ENCODE measurements at places on chromosomes 6 and 20.

- DNase-seq, result no peak
Measured at GRCh38 chr6:112031960-112032359, 21.9 kb upstream of the CCN6 start.

GRCh38 chr20:35849706-35850105 lies 77.9 kb downstream of the PHF20 start:
- DNase-seq, result no peak

DNA sequence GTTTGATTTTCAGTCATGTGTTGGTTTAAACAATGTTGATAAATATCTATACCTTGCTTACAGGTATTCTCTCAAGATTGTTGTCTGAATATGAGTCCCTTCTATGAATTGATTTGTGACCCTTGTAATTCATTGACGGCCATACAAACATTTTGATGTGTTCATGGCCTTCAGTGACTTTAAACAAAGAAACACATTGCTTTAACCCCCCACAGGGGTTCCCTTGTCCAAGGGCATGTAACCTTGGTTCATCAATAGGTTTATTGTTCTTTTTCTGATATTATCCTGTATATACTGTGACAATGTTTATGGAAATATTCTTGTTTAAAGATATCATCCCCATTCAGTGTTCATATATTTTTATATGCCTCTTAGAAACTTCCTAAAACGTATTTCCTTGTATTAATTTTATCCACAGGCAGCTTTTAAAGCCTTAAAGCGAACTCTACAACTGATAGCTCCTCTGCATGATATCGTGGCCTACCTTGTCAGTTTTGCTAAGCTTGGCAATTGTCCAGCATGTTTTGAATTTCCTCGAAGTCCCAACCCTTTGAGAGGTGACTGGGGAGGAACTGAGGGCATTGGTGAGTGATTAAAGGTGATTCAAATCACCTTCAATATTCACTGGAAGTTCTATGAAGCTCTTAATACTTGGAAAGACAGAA lies 87.0 kb downstream of the CD164 start:
- DNase-seq, result no peak

DNA sequence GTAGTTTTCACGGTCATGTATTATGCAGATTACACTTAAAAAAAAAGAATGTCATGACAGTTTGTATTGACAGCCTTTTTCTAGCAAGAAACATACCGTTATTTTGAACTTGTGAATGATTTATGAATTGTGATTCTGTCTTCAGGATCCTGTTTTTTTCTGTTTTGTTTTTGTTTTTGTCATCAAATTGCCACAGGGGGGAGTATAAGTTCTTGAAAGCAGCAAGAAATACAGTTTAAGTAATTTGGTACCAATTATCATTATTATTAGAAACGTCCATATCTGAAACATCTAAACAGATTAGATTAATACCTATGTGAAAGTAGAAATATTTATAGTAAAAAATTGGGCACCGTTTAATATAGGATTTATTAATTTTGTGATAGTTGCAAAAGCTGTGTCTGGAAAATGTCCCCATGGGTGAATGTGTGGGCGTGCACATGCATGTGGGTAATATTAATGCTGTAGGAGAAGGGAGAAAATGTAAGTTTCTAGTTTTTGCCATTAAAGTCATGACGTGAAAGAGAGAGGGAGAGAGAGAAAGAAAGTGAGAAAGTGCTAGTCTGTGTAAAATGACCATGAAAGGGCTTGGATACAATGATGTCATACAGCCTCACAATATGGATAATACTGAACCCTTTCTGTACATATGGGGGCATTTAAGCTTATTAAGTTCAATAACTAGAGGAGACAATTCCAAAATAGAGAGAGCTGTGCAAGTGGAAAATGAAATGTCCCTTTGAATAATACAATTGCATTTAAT lies 9.4 kb upstream of the CCN2 start:
- no peak for DNase-seq

GRCh38 chr20:42095221-42095620 lies 477.0 kb upstream of the CHD6 start:
- no peak for DNase-seq

DNA sequence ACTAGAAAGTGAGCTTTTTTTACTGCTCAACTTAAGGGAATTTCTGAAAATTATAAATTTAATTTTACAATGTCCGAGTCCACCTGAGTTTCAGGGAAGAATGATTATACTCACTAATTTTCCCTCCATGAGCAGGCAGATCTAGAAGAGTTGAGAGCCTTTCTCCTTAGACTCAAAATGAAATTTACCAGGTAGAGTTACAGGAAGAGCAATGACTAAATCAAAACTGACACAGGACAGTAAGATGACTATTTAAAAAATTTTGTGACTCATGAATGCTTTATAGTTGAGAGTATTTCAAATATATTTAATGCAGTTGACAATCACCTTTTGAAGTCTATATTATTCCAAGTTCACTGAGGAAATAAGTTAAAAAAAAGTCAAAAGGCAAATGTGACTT lies 198.1 kb upstream of the NRSN1 start:
- DNase-seq, result no peak

DNA sequence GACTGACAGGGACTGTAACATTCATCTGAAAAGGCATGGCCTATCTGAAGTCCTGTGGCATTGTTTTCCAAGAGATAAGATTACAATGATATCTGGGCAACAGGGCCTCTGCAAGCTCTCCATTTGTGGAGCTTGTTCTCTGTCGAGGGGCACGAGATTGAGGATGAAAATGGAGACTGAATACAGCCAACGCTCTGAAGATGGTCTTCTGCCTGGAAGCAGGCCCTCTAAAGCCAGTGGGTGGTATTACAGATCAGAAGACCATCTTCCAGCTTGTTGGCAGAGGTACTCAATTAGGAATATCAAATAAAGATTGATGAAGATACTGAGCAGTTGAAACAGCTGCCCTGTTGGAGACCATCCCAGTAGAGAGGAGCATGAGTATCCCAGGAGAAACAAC lies 288.2 kb downstream of the CENPW start:
- DNase-seq, result no peak

DNA sequence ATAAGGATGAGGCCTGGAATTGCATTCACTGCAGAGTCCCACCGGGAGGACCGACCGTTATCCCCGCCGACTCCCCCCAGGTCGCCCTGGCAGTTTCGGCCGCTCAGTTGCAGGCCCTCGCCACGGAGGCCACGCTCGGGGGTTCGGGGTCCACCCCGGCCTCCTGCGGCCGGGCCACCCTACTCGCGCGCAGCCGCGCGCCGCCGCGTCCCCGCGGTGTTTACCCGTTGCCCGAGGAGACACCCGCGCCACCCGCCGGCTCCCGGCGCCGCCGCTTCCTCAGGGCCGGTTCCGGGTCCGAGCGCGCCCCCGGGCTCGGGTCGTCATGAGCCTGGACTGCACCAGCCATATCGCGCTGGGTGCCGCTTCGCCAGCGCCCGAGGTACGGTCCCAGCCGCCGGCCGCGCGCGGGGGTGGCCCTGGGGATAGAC lies at the start of gene CCDC170:
Gene CCDC170, plus strand, starts transcription at position 214 of the 431 bp plus-strand sequence. Its CDS starts 112 bp downstream, at position 326.
- DNase-seq, result no peak

GRCh38 chr6:39654121-39654520 lies 71.1 kb downstream of the KIF6 start:
- no peak for DNase-seq

DNA sequence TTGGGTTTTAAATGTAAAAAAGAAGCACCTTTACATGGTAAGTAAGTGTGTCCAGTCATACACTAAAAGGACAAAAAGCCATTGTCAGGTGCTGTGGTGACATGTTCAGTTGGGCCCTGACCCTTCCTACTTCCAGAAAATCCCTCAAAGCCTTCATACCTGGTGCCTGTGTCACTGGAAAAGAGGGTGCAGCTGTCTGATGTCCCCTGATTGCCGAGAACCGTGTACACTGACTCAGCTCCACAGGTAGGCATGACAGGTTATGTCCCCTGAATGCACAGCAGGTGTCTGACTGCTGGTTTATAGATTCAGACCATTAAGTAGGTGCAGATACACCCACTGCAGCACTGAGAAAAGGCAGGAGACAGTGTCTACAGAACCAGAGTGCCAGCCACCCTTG lies 99.1 kb downstream of the FOXC1 start:
- no peak for DNase-seq

DNA sequence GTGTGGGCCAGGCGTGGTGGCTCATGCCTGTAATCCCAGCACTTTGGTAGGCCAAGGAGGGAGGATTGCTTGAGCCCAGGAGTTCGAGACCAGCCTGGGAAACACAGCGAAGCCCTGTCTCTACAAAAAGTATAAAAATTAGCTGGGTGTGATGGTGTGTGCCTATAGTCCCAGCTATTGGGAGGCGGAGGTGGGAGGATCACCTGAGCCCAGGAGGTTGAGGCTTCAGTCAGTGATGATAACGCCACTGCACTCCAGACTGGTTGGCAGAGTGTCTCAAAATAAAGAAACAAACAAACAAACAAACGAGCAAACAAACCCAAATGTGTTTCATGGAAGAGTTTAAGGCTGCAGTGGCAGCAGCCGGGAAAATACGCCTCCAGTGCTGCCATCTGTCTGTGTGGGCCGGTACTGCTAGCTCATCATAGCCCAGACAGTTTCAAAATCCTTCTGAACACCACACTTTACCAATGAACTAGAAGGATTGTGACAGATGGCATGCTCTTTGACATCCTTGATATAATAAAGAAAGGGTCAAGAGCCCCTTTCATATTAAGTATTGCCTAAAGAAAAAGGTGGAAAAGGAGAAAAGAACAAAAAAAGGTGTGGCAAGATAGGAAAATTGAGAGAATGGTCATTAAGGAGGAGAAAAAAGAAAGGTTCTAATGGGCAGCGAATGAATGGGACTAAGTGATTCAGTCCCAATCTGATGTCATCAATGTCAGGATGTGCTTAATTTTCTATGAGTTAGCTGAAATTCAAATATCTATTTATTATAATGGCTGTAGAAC lies 298.6 kb downstream of the SYNE1 start:
- peak; percentile 48 for DNase-seq

DNA sequence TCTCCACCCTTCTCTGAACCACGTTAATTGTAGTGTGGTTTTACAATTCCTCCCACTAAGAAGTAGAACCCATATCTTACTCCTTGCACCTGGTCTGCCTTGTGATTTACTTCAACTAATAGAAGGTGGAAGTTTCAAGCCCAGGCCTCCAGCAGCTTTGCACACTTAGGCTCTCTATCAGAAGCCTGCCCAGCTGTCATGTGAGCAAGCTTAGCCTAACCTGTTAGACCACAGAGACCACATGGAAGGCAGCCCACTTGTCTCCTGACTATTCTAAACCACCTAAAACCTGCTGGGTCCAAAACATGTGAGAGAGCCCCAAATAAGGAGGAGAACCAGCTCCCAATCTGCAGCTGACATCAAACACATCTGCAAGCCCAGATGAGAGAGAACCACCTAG lies 127.6 kb upstream of the BTBD3 start:
- DNase-seq, result no peak

DNA sequence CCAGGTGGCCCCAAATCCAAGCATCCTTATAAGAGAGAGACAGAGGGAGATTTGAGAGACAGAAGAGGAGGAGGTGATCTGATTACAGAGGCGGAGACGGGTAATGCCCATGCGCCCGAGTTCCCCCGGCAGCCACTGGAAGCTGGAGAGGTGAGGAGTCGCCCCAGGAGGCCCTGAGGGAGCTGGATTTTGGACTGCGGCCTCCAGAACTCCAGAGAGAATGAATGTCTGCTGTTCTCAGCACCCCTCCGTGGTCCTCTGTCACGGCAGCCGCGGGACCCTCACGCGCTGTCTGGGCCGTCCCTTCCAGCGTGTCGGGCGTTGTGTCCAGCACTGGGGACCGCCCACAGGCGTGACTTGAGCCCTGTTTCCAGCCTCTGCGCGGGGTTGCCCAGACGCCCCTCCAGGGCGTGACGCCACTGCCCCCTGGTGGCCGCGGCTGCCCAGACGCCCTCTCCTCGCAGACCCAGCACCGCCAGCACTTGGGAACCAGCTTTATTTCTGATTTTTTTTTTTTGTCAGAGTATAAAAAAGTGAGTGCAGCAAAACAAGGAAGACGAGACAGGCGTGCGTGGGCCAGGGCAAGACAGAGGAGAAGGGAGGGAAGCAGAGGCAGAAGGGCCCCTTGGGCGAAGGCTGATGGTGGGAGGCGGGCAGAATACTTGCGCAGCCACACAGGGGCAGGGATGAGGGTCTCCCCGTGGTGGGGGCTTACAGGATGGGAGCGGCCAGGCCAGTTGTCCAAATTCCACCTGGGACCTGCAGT lies 4.1 kb upstream of the ZNF512B start:
- DNase-seq, result no peak

- no peak for DNase-seq
Measured at GRCh38 chr6:92479831-92480230, 939.5 kb downstream of the EPHA7 start.

DNA sequence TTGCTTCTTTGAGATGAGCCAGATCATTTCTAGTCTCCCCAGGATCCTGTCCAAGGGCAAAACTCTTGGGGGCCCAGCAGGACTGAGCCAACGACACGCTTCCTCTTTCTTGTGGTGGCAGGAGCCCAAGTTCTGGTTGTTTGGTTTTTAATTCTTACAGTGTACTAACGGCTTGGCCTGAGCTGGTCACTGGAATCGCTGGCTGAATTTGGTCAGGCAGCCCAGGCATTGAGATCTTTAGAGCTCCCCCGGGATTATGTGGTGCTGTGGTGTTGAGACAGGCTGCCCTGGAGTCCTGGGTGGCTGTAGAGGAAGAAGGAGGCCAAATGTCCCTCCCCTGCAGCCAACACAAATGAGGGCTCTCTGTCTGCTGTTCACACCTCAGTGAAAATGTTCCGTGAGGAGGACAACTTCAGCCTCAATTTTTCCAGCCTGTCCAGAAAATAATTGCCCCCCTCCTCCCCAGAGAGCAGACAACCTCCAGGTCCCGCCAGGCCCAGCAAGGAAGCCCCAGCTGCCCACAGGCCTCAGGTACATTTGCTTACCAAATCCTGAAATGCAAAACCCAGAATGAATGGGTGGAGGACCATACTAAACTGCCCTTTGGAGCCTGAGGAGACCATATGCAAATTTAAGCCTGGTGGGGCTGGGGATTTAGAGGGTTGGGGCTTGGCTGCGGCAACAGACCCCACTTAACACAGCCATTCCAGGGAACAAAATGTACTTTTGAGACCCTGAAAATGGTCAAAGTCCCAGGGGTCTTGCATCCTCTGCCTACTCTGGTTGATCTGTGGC lies 23.6 kb downstream of the BNIP5 start:
- no peak for DNase-seq

GRCh38 chr6:117711369-117711768 lies 36.1 kb downstream of the NUS1 start:
- no peak for DNase-seq

DNA sequence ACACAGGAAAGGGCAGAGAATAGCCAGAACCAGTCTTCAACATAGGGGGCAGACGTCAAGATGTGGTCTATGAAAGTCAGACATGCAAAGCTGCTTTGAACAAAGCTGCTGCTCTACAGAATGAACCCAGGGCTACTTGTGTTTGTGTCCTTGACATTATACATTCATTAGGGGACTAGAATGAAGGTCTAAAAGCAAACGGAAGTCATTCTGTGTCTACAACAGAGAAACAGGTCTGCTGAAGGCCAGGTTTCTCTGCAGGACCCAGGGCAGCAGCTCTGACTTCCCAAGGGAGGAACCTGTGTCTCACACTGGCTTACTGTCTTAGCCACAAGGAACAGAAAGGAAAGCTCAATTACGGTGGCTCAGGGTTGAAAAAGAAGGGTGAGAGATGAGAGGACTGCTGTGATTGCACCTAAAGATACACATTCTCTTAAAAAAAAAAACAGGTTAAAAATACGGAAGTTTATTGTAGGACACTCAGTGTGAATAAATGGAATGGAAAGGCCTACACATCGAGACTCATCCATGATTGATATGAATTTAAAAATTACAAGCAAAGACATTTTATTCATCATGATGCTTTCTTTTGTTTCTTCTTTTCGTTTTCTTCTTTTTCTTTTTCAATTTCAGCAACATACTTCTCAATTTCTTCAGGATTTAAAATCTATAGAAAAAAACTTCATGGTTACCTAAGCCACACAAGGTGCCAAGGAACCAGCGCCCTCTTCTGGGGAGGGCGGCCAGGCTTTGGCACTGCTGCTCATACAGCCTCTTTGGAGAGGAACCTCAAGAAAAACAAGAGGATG lies 6.7 kb downstream of the PSMA7 start:
- peak; percentile 56 for DNase-seq
